Central memory CD8-positive, alpha-beta T cell (primary cell): ENCODE measurements at places on chromosomes 3 and 15.

- no peak for DNase-seq
Observed at GRCh38 chr15:90681480-90681879, 35.7 kb upstream of the BLM start.

DNA sequence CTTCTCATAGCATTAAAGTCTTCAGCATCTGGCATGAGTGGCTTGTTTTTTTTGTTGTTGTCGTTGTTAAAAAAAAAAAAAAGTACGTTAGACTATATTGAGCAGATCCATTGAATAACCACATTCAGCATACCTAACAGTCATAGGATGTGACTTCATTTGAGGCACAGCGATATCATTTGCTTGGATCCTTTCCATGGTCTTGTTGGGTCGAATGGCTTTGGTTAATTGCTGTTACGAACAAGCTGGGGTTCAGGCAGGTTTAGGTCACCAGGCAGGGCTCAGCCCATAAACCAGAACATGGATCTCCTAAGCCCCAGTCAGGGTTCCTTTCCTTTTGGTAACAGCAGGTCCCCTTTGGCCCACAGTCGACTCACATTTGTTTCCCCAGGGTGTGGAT, 76.2 kb downstream of the POLR2M start:
- DNase-seq, result no peak

DNA sequence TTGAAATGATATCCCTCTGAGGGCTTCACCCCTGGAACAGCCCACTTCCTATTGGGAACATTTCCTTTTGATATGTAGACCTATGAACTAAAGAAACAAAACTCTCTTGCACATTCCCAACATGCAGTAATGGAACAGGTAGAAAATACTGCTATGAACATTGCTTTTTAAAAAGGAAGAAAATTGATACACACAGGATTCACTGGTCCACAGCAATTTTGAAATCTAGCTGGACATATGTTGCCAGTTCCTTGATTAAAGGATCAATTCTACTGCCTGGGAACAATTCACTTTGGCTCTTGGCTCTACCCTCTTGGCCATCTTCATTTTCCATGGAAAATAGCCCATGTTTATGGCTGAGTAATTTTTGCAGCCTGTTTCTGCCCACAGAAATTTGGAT, 74.9 kb upstream of the ZNF280D start:
- DNase-seq, result no peak

DNA sequence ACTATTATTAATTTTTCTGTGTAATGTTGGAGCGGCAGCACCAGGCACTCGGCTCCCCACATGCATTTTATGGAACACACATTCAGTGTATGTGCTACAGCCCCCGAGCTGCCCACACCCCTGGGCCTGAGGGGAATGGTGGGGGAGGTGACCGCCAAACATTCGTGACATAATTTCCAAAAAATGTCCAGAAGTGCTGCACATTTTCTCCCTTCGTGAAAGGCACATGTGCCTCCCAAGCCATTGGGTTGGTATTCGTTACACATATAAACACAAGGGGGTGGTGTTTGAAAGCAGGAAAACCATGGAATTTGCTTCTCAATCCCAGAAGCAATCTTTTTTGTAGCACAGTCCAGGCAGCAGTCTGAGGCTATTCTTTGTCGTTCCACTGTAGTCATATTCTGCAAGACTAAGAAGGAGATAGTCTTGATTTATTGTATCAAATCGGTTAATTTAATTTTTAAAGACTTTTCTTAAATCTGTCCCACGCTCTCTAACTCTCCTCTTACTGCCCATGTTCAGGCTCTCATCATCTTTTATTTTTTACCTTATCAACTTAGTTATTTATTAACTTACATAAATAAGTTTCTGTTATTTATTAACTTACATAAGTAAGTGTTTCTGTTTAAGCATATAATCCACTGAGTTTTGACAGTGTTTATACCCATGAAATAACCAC, 39.2 kb upstream of the POLR2M start:
- DNase-seq, result no peak

DNA sequence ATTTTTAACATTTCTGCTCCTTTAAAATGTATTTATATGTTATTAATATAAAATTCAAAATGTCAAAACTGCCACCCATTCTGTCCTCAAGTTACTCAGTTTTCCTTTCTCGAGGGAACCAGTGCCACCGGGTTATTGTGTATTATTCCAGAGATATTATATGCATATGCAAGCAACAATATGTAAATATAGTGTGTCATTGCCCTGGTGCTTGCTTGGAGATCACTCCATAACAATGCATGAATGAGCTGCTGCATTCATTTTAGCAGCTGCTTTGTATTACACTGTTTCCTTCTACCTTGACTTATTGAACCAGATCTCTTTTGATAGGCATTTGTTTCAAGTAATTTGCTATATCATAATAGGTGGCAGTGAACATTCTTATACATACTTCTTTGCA, 509.1 kb downstream of the MCTP2 start:
- DNase-seq, result no peak

DNA sequence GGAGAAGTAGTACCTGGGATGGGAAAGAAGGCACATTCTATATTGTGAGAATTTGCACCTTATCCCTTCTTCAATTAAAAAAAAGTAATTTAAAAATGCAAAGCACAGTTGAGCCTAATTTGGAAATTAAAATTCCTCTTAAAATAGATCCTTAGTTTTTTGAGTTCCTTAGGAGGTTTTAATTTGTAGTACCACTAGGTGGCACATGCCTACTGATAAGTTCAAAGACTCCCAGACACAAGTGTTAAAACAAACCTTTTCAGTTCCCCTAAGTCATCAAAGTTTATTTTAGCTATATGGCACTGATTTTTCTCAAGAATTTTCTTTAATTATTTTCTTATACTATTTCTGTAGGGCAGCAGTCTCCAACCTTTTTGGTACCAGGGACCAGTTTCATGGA, 127.6 kb upstream of the AZI2 start:
- DNase-seq, result no peak

- no peak for DNase-seq
Observed at GRCh38 chr15:60223176-60223575, 174.6 kb downstream of the ANXA2 start.

DNA sequence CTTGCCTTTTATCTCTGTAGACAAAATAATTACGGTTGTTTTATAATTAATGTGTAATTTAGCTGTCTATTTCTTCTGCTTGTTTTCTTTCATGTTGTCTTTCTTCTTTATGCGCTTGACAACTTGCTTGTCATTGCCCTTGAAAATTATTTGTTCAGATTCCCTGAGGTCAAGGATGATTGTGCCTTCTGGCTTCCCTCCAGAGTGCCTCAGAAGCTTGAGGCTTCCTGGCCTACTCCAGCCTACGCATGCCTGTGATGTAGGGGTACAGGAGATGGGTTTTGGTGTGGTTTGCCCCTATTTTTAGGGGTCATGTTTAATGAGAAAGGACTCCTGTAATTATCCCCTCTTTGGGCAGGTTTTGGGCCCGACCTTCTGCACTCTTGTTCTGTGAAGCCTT, 231.5 kb downstream of the SV2B start:
- DNase-seq, result no peak

DNA sequence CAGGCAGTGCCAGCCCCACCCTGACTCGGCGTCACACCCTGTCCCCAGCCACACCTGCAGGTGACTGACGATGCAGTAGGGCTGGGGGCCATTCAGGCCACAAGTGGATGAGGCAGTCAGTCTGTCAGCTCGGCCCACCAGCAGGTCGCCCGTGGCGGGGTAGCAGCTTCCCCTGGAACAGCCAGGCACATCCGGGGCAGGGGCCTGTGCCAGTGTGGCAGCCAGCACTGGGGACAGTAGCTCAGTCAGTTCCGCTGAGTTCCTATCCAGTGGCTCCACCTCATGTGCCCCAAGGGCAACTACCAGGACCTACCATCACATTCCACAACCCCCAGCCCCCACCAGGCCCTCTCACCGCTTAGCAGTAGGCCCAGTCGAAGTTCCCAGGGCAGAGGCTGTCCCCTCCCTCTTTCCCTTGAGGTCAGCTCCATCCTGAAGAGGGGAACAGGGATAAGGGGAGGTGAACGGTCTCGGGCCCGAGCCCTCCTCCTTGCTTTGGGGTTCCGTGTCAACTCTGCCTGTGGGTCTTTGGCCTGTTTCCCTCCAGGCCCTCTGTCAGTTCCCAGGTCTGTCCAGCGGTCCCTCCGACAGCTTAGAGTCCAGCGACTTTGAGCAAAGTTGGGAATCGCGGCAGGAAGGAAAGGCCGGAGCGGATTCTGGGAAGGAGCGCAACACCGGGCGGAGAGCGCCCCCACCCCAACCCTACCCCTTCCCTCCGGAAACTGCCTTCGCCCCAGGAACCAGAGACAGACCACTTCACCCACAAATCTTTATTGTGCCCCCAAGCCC, at the start of gene LAMB2:
LAMB2 (minus strand) TSS at position 614 of the 789 bp plus-strand sequence; CDS start at position 431, 183 bp downstream.
- DNase-seq, result no peak

DNA sequence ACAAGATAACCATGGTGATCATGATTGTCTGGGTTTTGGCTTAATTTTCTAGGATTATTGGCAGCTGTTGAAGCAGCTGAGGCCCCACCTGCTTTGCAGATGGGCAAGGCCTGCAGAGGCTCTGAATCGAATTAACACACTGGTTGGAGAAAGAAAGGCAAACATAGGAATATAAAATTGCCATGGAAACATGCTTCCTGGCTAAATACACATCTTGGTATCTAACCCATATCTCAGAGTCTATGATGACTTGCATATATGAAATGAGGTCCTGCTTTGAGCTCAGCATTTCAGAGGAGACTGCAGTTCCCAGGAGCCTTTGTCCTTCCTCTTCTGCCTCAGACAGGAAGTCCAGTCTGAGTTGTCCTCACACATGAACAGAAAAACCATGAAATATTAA, 24.3 kb upstream of the SV2B start:
- no peak for DNase-seq

DNA sequence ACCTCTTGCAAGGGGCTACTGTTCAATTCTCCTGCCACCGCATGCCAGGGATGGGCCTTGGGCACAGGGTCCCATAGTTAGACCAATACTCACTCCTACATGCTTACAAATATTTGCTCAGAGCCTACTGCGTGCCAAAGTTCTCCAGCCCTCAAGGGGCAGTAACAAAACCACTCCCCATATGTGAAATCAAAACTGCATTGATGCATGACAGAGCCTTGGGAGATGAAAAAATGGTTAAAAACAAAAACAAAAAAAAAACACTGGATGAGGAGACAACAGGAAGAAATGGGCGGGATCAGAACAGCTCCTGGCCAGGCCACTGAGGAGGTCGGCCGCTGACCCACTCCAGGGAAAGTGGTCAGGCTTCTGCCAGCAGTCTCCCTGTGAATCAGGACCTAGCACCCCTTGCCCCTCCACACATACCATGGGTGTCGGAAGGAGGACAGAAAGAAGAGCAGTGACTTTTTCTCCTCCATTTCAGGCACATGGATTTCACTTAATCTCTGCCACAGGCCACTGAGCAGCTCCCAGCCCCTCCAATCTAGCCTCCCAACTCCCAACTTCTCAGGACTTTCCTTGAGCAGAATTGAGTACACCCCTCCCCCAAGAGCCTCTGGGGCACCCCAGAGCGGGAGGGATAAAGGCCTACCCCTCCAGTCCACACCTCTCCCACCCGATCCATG, 2.8 kb downstream of the PLXNB1 start:
- DNase-seq, result no peak

DNA sequence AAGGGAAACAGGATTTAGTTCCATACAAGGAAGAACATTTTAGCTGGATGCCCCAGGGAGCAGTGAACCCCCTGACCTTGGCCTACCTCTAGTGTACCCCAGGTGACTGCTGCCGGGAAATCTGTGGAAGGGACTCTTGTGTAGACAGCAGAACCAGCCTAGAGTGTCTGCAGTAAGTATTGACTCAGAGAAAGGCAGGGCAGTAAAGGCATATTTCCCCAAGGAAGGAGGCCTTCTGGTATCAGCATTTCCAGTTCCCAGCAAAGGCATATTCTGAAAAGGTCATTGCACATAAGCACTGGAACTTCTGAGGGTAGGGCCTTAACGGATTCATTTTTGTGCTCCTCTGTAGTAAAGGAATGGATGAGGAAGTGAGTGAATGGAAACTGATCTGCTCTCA, 246.2 kb downstream of the FAM43A start:
- DNase-seq, result no peak

GRCh38 chr3:182722907-182723306, 70.4 kb upstream of the ATP11B start:
- no peak for DNase-seq

DNA sequence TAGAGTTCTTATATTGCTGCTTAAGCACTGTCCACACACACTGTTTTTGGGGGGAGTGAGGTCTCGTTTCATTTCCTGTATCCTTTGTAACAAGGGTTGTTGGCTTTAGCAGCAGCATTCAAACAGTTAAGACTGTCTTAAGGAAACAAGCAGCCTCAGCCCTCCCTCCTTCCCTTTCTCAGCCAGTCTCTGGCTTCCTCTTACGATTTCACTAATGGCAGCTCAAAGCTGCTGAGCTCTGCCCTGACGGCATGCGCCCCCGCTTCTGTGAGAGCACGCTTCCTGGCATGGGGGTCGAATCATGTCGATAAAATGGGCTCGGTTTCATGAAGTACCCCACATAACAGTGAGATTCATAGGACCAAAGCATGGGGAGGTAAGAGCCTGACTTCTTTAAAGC, 105.0 kb downstream of the KLHL25 start:
- DNase-seq, result peak; percentile 46

GRCh38 chr3:49727924-49728361, 4.2 kb upstream of the GMPPB start:
- no peak for DNase-seq

GRCh38 chr3:177714945-177715344, 517.7 kb upstream of the TBL1XR1 start:
- DNase-seq, result no peak

- DNase-seq, result no peak
Observed at GRCh38 chr3:55607175-55607574, 120.1 kb upstream of the WNT5A start.

DNA sequence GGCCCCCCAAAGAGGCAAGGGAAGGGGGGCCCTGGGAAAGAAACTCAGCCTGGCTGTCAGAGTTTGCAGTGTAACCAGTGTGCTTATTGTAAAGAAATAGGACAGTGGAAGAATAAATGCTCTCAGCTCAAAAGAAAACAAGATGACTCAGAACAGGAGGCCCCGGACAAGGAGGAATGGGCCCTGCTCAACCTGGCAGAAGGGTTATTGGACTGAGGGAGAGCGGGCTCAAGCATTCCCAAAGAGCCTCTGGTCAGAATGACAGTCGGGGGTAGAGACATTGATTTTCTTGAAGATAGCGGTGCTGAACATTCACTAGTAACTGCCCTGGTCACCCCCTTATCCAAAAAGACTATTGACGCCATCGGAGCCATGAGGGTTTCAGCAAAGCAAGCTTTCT, 100.4 kb upstream of the OSBPL11 start:
- no peak for DNase-seq

GRCh38 chr3:144818973-144819372, 847.4 kb downstream of the DIPK2A start:
- DNase-seq, result no peak
